ENCODE measurements at places on chromosomes 11 and 22.

- DNase-seq = peak; percentile 34
- H3K4me1 ChIP-seq = peaks cover 84% of the 10 kb centered on the region
- no peaks in the 10 kb centered on the region for H3K27me3 ChIP-seq
- H3K36me3 ChIP-seq = peaks cover 44% of the 10 kb centered on the region
- H3K27ac ChIP-seq = peak overlapping the region; percentile 100
These were observed 13.7 kb downstream of the ARHGEF17 start for GRCh38 chr11:73321604-73322381.

DNA sequence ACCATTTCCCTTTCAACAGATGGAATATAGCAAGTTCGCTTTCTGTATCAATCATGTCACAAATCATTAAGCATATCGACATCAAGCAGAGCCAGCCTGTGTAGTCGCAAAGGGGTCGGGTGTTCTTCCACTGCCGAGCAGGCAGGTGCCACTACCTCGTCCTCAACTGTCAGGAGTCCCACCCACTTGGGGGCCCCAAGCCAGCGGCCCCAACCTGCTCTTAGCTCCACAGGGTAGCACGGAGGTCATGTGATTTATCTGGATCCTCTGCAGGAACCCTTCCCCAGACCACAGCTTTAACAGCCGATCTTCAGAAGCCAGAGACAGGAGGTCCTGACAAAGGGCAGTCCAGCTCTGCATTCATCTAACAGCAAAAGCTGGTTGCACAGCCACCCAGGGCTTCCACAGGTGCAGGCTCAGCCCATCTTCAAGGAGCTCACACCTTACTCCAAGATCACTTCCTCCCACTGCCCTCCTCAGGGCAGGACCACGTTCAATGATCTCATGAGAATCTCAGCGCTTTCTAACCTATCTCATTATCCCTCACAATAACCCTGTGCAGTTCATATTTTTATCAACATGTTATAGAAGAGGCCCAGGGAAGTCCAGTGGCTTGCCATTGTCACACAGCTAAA is 110.2 kb downstream of the TRIM29 start:
- no peaks in the 10 kb centered on the region for H3K36me3 ChIP-seq
- no peak overlapping the region for H3K4me3 ChIP-seq
- no peak for DNase-seq

DNA sequence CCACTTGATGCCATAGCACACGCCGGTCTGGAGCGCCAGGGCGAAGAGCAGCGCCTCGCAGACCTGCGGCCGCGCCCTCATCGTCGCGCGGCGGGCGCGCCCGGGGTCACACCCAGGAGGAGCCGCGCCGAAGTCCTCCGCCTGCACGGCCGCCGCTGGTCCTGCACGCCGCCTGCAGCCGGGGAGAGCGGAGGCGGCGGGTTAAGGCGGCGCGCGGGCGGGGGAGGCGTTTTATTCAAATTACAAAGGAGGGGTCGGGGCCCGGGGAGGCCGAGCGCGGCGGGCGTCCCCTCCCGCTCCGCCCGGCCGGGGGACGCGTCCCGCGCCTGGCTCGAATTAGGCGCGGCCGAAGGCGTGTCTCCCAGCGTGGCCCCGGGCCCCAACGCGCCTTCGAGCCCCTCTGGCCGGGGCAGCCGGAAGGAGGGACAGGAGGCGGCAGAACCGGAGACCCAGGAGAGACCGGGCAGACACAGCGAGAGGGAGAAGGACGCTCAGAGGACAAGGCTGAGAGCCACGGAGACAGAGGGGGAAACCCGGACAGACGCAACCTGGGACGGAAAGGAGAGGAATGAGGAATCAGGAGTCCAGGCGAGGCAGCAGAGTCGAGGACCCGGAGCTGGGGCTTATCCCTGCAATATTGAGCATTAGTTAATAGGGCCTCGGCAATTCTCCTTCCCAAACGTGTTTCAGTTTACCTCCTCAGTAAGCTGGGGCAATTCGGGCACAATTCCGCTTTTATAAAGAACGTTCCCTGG is at the start of gene WNT11:
WNT11 (minus strand) TSS at position 176 of the 755 bp plus-strand sequence; CDS start at position 81, 95 bp downstream.
- H3K4me1 ChIP-seq = peaks cover 46% of the 10 kb centered on the region
- H3K36me3 ChIP-seq = no peaks in the 10 kb centered on the region
- peak within 1 kb of the TSS; percentile 87 for H3K4me3 ChIP-seq
- peaks cover 79% of the 10 kb centered on the region for H3K27me3 ChIP-seq

- no peak overlapping the region for H3K27ac ChIP-seq
- peak overlapping the region; percentile 22 for H3K4me3 ChIP-seq
- H3K27me3 ChIP-seq = peaks cover 79% of the 10 kb centered on the region
- H3K4me1 ChIP-seq = peaks cover 9% of the 10 kb centered on the region
These were observed 15.0 kb downstream of the POU2F3 start for GRCh38 chr11:120254788-120255518.

DNA sequence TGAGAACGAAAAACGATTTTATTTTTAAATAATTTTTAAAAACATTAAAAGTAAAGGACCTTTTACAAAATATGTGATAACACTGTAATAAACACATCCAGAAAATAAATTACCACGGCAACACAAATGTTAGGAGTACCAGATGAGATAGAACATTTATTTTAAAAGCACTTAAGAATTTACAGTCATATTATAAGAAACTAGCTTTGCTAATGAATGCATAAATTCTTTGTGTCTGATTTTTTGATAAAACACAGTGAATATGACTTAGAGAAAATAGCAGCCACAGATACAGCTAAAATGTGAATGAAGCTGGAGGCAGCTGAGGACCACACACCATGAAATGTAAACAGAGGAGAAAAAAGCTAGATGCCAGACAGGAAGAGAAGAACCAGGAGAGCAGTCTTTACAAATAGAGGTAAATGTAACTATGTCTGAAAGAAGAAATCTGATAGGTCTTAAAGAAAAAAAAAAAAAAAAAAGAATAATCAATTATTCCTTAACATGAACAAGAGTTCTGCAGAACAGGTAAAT is 14.6 kb downstream of the CCDC34 start:
- DNase-seq = no peak
- peaks cover 17% of the 10 kb centered on the region for H3K36me3 ChIP-seq
- H3K27me3 ChIP-seq = no peaks in the 10 kb centered on the region
- no peak overlapping the region for H3K4me3 ChIP-seq
- no peak overlapping the region for H3K27ac ChIP-seq

DNA sequence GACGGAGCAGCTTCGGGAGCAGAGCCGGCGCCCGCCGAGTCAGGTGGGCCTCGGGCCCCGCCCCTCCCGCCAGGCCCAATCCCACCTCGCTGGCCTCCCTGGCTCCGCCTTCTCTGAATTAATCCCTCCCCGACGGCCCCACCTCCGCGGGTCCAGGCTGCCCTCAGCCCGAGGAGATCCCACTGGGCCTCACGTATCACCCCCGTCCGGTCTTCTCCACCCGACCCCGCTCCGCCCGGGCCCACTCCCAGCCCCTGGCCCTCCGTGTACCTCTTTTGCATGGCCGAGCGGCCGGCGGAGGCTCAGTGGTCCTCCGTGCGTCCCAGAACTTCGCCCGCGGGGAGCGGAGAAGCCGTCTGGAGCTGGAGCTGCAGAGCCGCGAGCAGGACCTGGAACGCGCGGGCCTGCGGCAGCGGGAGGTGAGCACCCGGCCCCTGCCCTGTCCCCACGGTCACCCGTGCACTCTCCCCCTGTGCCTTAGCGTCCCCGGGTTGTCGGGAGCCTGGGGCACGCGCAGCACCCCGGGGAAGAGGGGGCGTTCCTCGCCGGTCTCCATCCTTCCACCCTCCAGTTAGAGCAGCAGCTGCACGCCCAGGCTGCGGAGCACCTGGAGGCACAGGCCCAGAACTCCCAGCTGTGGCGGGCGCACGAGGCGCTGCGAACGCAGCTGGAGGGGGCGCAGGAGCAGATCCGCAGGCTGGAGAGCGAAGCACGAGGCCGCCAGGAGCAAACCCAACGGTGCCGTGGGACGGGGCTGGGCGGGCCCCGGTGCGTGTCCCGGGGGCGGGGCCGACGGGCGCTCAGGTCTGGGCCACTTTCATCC is 2.2 kb upstream of the CD151 start:
- H3K36me3 ChIP-seq = peaks cover 2% of the 10 kb centered on the region
- H3K4me1 ChIP-seq = peaks cover 34% of the 10 kb centered on the region
- H3K27ac ChIP-seq = no peak overlapping the region
- H3K27me3 ChIP-seq = peaks cover 50% of the 10 kb centered on the region
- H3K4me3 ChIP-seq = peak overlapping the region; percentile 71
- DNase-seq = peak; percentile 57

DNA sequence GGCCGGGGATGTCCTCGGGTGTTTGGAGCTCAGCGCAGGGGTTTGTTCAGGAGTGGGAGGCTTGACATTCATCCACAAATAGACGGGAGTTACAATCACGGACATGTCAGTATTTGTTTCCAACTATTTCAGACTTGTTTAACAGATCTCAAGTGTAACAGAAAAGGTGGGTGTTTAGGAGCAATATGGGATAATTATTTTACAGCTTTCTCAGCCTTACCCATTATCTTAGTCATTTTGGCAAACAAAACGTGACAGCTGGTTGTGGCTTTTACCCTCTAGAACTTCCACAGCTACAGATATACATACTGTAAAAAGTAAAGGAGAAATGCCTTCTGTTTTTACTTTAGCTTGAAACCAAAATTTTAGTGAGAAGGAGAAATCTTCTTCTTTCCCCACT is 178.7 kb upstream of the TMEM45B start:
- no peak for DNase-seq
- no peaks in the 10 kb centered on the region for H3K4me1 ChIP-seq
- H3K36me3 ChIP-seq = no peaks in the 10 kb centered on the region
- no peak overlapping the region for H3K4me3 ChIP-seq
- peaks cover 6% of the 10 kb centered on the region for H3K27me3 ChIP-seq

GRCh38 chr11:123407130-123407995 is 22.7 kb upstream of the GRAMD1B start:
- no peak overlapping the region for H3K4me3 ChIP-seq
- H3K27me3 ChIP-seq = no peaks in the 10 kb centered on the region
- H3K4me1 ChIP-seq = peaks cover 5% of the 10 kb centered on the region

DNA sequence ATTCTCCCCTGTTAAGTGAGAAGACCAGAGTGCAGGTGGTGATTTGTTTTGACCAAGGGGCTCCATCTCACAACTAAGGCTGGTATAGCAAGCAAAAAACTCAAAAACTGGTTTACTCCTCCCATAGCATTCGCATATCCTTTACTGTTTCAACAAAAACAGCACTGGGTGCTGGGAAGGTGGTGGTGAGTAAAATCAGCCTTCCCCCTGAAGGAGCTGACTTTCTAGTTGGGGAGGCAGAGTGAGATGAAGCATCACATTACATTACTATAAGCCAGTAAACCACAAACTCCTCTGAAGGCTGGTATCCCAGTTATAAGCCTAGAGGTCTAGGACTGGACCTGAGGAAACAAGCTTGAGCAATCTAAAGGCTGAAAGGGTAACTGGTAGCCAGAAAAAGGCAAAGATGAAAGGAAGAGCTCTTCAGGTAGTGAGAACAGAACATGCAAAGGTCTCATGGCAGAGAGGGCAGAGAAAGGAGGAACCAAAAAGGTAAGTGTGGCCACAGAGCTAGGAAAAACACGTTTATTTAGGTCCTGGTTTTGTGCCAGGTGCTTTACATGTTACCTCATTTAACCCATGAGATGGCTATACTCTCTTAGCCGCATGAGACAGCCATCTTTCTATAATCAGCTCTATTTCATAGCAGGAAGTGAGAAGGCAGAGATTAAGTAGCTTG is 22.3 kb downstream of the TMEM123 start:
- H3K27ac ChIP-seq = peak overlapping the region; percentile 72
- peak overlapping the region; percentile 61 for H3K4me3 ChIP-seq
- peak; percentile 74 for DNase-seq
- H3K4me1 ChIP-seq = peaks cover 42% of the 10 kb centered on the region
- H3K36me3 ChIP-seq = peaks cover 51% of the 10 kb centered on the region
- no peaks in the 10 kb centered on the region for H3K27me3 ChIP-seq

- no peaks in the 10 kb centered on the region for H3K36me3 ChIP-seq
- H3K27me3 ChIP-seq = no peaks in the 10 kb centered on the region
- peaks cover 10% of the 10 kb centered on the region for H3K4me1 ChIP-seq
- no peak overlapping the region for H3K4me3 ChIP-seq
- no peak for DNase-seq
These were observed 14.0 kb upstream of the KCTD14 start for GRCh38 chr11:78037056-78037455.

GRCh38 chr22:21632237-21632895 is at the start of gene CCDC116:
Gene CCDC116 (plus strand): TSS chr22:21632760. CDS start chr22:21633182, 422 bp downstream.
- H3K27me3 ChIP-seq = no peaks in the 10 kb centered on the region
- H3K4me1 ChIP-seq = peaks cover 13% of the 10 kb centered on the region
- no peak within 1 kb of the TSS for H3K4me3 ChIP-seq
- DNase-seq = no peak

GRCh38 chr22:20181884-20182236 is 31.0 kb upstream of the CCDC188 start:
- peaks cover 2% of the 10 kb centered on the region for H3K4me1 ChIP-seq
- no peak overlapping the region for H3K4me3 ChIP-seq
- no peak overlapping the region for H3K27ac ChIP-seq
- H3K27me3 ChIP-seq = no peaks in the 10 kb centered on the region
- H3K36me3 ChIP-seq = no peaks in the 10 kb centered on the region
